CD8-positive, alpha-beta memory T cell (primary cell): ENCODE measurements at places on chromosomes 7 and 10.

GRCh38 chr10:344582-345200, 209.4 kb downstream of the ZMYND11 start:
- no peak overlapping the region for H3K4me3 ChIP-seq
- H3K27me3 ChIP-seq, result no peaks in the 10 kb centered on the region
- H3K36me3 ChIP-seq, result no peaks in the 10 kb centered on the region
- no peaks in the 10 kb centered on the region for H3K4me1 ChIP-seq
- H3K27ac ChIP-seq, result no peak overlapping the region
- DNase-seq, result no peak

DNA sequence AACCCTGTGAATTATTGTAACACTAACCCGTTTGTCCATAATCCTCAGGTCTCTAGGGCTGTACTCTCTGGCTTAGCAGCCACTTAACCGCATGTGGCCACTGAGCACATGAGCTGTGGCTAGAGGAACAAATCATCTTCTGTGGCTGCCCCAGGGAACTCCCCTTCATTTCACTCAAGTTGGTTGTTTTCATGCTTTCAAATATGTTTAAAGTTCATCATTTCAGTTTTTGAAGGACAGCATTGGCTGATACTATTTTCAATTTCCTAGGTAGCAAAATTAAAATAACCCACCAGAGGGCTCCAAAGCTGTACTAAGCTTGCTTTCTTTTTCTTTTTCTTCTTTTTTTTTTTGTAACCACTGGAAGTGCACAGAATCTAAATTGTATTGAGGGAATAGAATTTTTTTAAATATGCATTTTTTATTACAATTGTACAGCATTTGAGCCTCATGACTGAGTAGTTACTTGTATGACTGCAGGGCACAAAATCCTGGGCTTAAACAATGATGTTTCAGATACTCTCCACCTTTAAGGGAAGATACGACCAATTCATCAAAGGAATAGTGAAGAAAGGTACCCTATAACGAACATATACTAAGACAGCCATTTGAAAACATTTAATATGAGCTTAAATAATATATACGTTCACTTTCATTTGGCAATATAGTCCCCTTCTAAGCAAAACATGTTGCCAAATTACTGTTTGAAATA, 38.6 kb downstream of the MRC1 start:
- H3K36me3 ChIP-seq, result no peaks in the 10 kb centered on the region
- H3K4me1 ChIP-seq, result no peaks in the 10 kb centered on the region
- no peak overlapping the region for H3K27ac ChIP-seq
- H3K27me3 ChIP-seq, result no peaks in the 10 kb centered on the region
- no peak overlapping the region for H3K4me3 ChIP-seq

GRCh38 chr10:22244001-22244400, 26.2 kb upstream of the EBLN1 start:
- DNase-seq, result no peak
- H3K4me3 ChIP-seq, result no peak overlapping the region
- H3K36me3 ChIP-seq, result no peaks in the 10 kb centered on the region
- no peak overlapping the region for H3K27ac ChIP-seq

GRCh38 chr10:90051474-90051873, 350.1 kb downstream of the KIF20B start:
- H3K27me3 ChIP-seq, result no peaks in the 10 kb centered on the region
- no peak for DNase-seq
- no peaks in the 10 kb centered on the region for H3K36me3 ChIP-seq
- H3K4me3 ChIP-seq, result no peak overlapping the region

GRCh38 chr7:26404189-26404996, 112.7 kb downstream of the SNX10 start:
- no peaks in the 10 kb centered on the region for H3K36me3 ChIP-seq
- H3K4me3 ChIP-seq, result no peak overlapping the region
- H3K27ac ChIP-seq, result no peak overlapping the region
- no peak for DNase-seq

DNA sequence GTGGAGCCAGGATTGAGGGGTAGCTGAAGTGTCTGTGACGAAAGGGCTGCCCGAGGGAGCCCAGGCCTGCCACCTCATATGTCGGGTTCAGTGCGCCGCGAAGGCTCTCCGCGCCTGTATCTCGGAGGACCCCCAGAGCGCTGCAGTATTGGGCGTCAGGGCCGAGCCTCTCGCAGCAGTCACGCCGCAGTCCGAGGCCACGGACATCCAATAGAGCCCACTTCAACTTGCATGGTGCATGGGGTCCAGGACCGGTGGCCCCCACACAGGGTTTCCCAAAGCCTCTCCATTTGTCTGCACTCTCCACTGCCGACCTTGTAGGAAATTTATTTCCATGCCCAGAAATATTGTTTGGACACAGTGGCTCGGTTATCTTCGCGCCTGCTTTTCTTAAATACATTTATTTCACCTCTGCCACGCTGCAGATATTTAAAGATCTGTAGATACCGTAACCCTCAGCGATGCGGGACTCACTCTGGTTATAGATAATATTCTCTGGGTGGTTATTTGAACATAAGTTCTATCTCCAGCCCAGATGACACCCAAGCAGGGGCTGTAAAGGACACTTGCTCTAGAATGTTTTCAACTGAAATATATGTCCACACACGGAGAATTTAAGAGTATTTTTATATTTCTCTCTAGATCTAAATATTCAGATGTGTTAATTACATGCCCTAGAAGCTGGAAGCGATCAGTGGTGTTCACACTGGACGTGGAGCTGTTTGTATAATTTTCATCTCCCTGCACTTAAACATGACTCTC, 5.1 kb upstream of the ZNF503 start:
- H3K27ac ChIP-seq, result no peak overlapping the region
- H3K4me1 ChIP-seq, result peaks cover 12% of the 10 kb centered on the region
- H3K27me3 ChIP-seq, result peaks cover 34% of the 10 kb centered on the region
- no peak for DNase-seq
- no peaks in the 10 kb centered on the region for H3K36me3 ChIP-seq

DNA sequence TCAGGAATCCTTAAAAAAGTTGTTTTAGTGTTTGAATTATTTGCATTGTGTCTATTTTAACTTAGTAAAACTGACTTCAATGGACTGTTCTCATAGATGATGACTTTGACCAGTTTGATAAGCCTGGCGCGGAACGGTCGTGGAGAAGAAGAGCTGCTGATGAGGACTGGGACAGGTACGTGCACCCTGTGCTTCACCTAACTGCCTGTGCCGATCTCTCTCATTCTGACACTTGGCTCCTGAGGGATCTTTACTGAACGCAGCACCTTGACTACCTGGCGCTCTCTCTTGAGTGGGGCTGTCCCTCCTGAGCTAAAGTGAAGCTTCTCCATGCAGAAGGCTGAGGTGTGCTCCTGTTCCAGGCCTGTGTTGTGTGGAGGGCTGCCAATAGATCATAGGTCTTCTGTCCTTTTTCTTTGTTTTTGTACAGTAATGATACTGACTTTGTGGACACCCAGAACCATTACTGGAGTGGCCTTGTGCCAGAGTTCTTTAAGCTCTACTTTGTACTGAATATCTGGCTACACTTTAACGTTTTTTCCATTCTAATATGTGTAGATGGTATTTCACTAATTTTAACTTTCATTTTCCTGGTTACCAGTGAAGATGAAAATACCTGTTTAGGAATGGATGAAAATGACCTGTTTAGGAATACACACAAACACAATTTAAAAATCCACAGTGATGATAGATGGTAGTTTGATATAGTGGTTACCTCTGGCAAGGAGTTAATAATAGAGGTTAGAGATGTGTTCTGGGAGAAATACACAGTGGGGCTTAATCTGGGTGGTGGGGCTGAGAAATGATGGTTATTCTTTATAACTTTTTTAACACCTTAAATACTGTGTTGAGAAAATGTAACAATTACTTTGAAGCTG, 20.9 kb downstream of the RBM33 start:
- H3K4me3 ChIP-seq, result no peak overlapping the region
- no peaks in the 10 kb centered on the region for H3K27me3 ChIP-seq
- no peaks in the 10 kb centered on the region for H3K36me3 ChIP-seq
- DNase-seq, result no peak
- H3K27ac ChIP-seq, result no peak overlapping the region

GRCh38 chr7:15130666-15131541, 228.4 kb upstream of the DGKB start:
- no peaks in the 10 kb centered on the region for H3K36me3 ChIP-seq
- no peak for DNase-seq
- H3K4me3 ChIP-seq, result no peak overlapping the region
- no peak overlapping the region for H3K27ac ChIP-seq
- no peaks in the 10 kb centered on the region for H3K27me3 ChIP-seq

DNA sequence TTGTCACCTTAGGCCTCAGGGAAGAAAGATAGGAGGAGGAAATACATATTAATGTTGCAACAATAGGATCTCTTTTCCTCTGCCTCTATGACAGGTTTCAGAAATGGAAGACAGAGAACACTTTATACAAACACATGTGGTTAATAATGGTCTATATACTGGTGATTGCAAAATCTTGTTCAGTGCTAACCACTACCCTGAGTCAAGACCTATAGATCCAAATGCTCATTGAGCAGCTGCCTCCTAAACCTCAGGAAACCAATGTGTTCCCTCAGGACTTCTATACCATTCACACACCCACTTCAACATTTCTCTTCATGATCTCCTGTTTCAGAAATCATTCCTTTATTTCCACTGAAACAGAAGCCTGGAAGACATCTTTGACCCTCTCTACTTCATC, 32.5 kb upstream of the VWDE start:
- H3K27me3 ChIP-seq, result no peaks in the 10 kb centered on the region
- H3K36me3 ChIP-seq, result no peaks in the 10 kb centered on the region
- no peak for DNase-seq
- H3K4me1 ChIP-seq, result no peaks in the 10 kb centered on the region

GRCh38 chr10:110505130-110505770, 7.5 kb downstream of the DUSP5 start:
- DNase-seq, result no peak
- peak overlapping the region; percentile 72 for H3K27ac ChIP-seq
- H3K4me3 ChIP-seq, result no peak overlapping the region
- peaks cover 55% of the 10 kb centered on the region for H3K4me1 ChIP-seq

DNA sequence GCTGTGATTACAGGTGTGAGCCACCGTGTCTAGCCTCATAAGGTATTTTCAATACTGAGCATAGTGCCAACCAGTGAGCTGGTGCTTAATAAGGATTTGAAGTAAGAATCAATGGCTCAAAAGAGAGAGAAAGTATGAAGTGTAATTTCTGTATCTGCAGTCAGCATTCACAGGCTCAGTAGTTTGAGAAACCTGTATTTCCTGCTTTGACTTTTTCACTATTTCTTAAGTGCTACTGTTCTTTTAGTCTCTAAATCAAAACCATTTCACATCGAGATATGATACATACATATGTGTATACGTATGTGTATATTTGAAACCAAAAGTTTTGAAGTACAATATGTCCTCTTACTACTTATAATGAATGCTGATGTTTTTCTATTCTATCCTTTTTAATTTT, 189.9 kb downstream of the PPP1R9A start:
- H3K27ac ChIP-seq, result no peak overlapping the region
- H3K36me3 ChIP-seq, result no peaks in the 10 kb centered on the region
- no peak overlapping the region for H3K4me3 ChIP-seq
- DNase-seq, result no peak
- no peaks in the 10 kb centered on the region for H3K27me3 ChIP-seq

DNA sequence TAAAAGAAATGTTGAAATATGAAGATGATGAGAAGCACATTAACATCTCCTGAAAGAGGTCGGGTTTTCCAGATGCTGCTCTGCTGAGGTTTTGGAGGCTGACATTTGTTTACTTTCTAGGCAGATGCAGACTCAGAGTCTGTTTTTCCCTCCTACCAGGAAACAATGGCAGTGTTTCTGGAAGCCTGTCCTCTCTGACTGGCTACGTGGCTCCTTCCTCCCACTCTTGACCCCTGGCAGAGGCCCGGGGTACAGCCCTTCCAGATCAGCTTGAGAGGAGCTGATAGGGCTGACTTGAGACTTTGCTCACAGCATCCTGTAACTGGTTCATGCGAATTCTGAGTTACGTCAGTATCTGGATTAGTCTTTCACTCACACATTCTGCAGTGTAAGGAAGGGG, 41.1 kb upstream of the IL15RA start:
- H3K27me3 ChIP-seq, result no peaks in the 10 kb centered on the region
- no peaks in the 10 kb centered on the region for H3K36me3 ChIP-seq
- no peak for DNase-seq

GRCh38 chr7:20219446-20220292, 2.5 kb upstream of the MACC1 start:
- H3K27me3 ChIP-seq, result no peaks in the 10 kb centered on the region
- DNase-seq, result no peak
- H3K4me3 ChIP-seq, result no peak overlapping the region
- no peaks in the 10 kb centered on the region for H3K36me3 ChIP-seq
- H3K27ac ChIP-seq, result peak overlapping the region; percentile 66

GRCh38 chr7:80650030-80650429, 11.6 kb downstream of the CD36 start:
- no peaks in the 10 kb centered on the region for H3K27me3 ChIP-seq
- no peak overlapping the region for H3K4me3 ChIP-seq
- no peak for DNase-seq
- H3K4me1 ChIP-seq, result no peaks in the 10 kb centered on the region

DNA sequence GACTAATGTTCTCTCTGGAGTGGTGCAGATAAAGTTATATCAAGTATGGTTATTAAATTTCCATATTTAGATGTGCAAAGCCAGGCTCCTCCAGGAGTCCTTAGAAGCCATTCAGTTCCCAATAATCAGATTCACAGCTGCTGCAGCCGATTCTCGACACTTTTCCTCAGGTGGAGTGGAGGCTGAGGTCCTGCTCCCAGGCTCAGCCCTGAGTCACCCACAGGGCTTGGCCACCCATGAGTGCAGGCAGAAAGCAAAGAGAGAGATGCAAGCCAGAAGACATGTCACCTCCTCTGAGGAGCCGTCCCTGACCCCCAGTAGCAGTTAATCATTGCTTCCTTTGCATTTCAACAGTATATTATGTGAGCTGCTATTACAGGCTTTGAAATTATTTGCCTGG, 36.3 kb upstream of the NANOS1 start:
- no peaks in the 10 kb centered on the region for H3K36me3 ChIP-seq
- no peaks in the 10 kb centered on the region for H3K4me1 ChIP-seq
- DNase-seq, result no peak
- H3K27me3 ChIP-seq, result no peaks in the 10 kb centered on the region
- no peak overlapping the region for H3K4me3 ChIP-seq

- no peak overlapping the region for H3K27ac ChIP-seq
- no peaks in the 10 kb centered on the region for H3K36me3 ChIP-seq
- H3K4me3 ChIP-seq, result no peak overlapping the region
- no peak for DNase-seq
Observed at GRCh38 chr7:24902931-24903330, 77.0 kb downstream of the OSBPL3 start.

DNA sequence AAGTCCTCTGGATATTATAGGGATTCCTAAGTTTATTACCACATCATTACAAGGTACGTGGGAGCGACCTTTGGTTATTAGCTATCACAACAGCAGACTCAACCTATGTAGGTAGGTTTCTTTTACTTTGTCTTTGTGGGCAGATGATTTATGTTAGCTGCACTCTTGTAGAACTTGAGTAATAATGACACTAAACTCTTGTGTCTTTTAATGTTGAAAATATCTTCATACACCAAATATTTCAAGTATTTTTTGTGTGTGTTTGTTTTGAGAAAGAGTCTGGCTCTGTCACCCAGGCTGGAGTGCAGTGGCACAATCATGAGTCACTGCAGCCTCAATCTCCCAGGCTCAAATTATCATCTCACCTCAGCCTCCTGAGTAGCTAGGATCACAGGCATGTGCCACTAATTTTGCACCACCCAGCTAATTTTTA, 19.2 kb upstream of the SUPV3L1 start:
- H3K36me3 ChIP-seq, result peaks cover 23% of the 10 kb centered on the region
- no peak overlapping the region for H3K27ac ChIP-seq
- DNase-seq, result no peak

GRCh38 chr7:149720372-149721083, 52.9 kb downstream of the ZNF467 start:
- H3K27ac ChIP-seq, result peak overlapping the region; percentile 67
- peaks cover 4% of the 10 kb centered on the region for H3K4me1 ChIP-seq
- DNase-seq, result no peak
- no peak overlapping the region for H3K4me3 ChIP-seq
- H3K27me3 ChIP-seq, result no peaks in the 10 kb centered on the region
